ENCODE measurements at places on chromosomes 3 and 15. TPM values are rescaled to one million over a fixed set of nuclear protein-coding genes. Genes with fewer than 3 reads are reported as not detected.
A peak's percentile ranks its signal among the peaks of the same experiment; 100 is the strongest.

RTP4 gene
- 23.1 TPM for total RNA-seq

WDR49 gene
- 0.53 TPM for total RNA-seq

AHSG gene
- not detected for total RNA-seq

CHL1 gene
- total RNA-seq: not detected

ERC2 gene
- total RNA-seq: not detected

HIGD2B gene
- not detected for total RNA-seq

DNA sequence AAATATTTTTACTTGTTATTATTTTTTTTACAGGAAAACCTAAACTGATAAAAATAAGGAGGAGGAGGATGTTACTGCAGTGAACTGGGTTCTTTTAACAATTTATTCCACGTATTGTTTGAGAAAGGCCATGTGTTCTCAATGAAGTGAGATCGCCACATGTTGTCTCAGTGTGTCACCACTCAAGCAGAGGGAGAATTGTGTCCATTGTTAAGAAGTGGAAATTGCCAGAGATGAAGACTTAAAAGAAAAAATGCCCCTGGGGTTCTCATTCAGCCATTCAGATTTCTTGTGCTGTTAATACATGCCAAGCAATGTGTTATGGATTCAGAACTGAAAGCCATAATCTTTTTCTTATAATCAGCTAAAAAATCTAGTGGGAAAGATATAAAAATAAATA is 297.1 kb downstream of the NSUN3 start:
- H3K36me3 ChIP-seq: no peaks in the 10 kb centered on the region
- no peak overlapping the region for H3K4me3 ChIP-seq
- DNase-seq: no peak
- H3K27me3 ChIP-seq: no peaks in the 10 kb centered on the region
- H3K27ac ChIP-seq: no peak overlapping the region
- H3K4me1 ChIP-seq: no peaks in the 10 kb centered on the region

GRCh38 chr3:122690096-122690495 is 9.5 kb downstream of the PARP14 start:
- DNase-seq: no peak
- no peak overlapping the region for H3K4me3 ChIP-seq
- H3K4me1 ChIP-seq: peaks cover 7% of the 10 kb centered on the region
- H3K27me3 ChIP-seq: no peaks in the 10 kb centered on the region
- no peak overlapping the region for H3K27ac ChIP-seq

GRCh38 chr15:66749841-66750575 is 48.0 kb downstream of the SMAD6 start:
- no peak overlapping the region for H3K27ac ChIP-seq
- H3K4me3 ChIP-seq: no peak overlapping the region

DNA sequence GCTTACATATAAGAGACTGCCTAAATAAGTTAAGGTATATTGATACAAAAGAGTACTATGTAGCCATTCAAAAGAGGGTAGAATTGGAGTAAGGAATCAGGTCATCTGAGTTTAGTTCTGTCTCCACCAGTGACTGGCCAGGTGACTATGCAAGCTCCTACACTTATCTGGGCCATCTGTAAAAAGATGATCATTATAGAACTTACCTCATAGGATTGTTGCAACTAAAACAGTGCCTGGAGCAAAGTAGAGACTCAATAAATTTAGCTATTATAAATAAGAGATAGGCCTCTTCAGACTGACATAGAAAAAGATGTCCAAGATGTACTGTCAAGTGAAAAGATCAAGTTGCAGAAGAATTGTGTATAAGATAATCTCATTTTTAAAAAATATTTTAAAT is 1.7 kb upstream of the ATP8B4 start:
- no peak overlapping the region for H3K27ac ChIP-seq
- H3K27me3 ChIP-seq: no peaks in the 10 kb centered on the region
- no peak overlapping the region for H3K4me3 ChIP-seq
- DNase-seq: no peak

GRCh38 chr15:93859176-93859575 is 372.2 kb upstream of the MCTP2 start:
- DNase-seq: no peak
- no peak overlapping the region for H3K27ac ChIP-seq
- no peaks in the 10 kb centered on the region for H3K36me3 ChIP-seq
- H3K27me3 ChIP-seq: no peaks in the 10 kb centered on the region
- H3K4me3 ChIP-seq: no peak overlapping the region

DNA sequence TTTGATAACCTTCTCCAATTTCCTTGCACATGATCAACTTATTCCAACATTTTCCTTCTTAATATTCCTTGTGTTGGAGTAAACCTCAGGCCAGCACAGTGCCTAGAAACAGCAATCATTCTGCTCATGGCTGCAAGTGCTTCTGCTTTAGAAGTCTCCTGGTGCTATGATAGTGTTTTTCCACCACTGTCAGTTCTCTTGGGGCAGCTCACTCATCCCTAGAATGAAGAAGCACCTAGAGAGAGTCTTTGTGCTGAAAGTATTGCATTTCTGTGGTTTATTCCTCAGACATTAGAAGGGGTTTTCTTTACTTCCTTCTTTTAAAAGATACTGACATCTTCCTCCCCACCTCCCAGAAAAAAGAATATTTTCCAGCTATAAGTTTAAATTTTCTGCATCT is 183.5 kb downstream of the RYR3 start:
- no peak for DNase-seq

DNA sequence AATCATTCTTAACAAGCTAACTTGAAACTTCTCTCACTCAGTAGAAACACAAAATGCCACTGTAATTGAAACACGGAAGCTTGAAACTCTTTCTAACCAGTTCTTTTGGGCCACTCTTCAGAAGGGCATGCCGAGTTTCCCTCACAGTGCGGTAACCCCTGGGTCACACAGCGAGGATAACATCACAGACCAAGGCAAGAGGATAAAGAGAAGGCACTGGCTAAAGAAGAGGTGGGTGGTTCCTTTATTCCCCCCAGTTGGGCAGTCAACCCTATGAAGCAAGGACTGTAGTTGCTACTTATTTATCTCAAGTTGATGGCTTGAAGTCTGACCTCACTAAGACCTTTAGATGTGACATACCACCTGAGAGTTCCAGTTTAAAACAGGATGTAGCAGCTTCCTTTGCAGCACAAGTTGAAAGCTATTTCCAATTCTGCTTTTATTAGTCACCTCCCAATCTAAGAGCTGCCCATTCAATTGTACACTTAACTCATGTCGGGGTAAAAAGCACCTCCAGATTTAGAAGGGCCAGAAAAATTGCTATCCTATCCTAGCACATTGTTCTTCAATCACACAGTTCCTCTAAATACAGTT is 272.4 kb downstream of the TIGIT start:
- DNase-seq: no peak
- no peaks in the 10 kb centered on the region for H3K4me1 ChIP-seq
- no peak overlapping the region for H3K4me3 ChIP-seq

DNA sequence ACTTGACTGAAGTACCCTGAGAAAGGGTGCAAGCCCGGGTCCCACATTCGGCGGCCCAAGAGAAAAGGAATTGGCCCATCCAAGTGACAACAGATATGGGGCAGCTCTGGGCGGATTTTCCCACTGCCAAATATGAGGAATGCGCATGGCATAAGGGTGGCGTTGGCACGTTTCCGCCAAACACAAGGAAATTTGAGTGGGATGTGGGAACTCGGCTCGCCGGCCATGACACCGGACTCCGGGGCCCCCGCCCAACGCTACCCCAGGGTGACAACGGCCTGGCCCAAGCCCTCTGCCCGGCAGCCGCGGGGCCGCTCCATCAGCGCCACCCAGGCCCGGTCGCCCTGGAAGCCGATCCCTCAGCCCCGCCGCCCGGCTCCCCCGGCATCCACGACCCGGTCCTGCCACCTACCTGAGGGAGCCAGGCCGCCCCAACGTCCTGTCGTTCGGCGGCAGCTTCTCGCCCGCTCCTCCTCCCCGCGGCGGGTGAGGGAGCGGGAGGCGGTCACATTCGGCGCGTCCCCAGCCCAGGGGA is 449 bp downstream of the RAF1 start:
- H3K4me3 ChIP-seq: peak overlapping the region; percentile 78
- H3K27ac ChIP-seq: peak overlapping the region; percentile 95
- H3K36me3 ChIP-seq: peaks cover 9% of the 10 kb centered on the region
- no peak for DNase-seq
- peaks cover 20% of the 10 kb centered on the region for H3K4me1 ChIP-seq
- no peaks in the 10 kb centered on the region for H3K27me3 ChIP-seq

- no peaks in the 10 kb centered on the region for H3K27me3 ChIP-seq
- no peaks in the 10 kb centered on the region for H3K4me1 ChIP-seq
- no peak overlapping the region for H3K27ac ChIP-seq
- no peaks in the 10 kb centered on the region for H3K36me3 ChIP-seq
- H3K4me3 ChIP-seq: no peak overlapping the region
Measured at GRCh38 chr3:37197810-37198371, 23.5 kb upstream of the LRRFIP2 start.

DNA sequence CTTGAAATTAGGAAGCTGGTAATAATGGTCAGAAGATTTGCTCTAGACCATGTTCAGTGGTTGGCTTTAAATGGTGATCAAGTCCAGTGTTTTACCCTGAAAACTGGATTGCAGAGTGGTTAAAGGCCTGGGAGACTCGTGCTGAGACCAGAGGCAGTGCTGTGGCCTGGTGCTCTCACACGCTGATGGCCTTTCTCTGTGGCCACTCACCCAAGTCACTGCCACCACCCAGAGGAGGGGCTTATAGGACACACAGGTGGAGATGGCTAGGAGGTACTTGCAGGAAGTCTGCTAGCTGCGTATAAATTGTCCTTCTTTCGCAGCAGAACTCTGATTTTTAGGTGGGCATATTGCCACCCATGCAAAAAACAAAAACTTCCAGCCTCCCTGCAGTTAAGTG is 6.2 kb upstream of the EHD4 start:
- no peaks in the 10 kb centered on the region for H3K36me3 ChIP-seq
- H3K4me3 ChIP-seq: no peak overlapping the region
- no peaks in the 10 kb centered on the region for H3K27me3 ChIP-seq
- H3K4me1 ChIP-seq: no peaks in the 10 kb centered on the region
- DNase-seq: no peak
- H3K27ac ChIP-seq: no peak overlapping the region

GRCh38 chr3:14507757-14508504 is 32.2 kb downstream of the GRIP2 start:
- no peak overlapping the region for H3K27ac ChIP-seq
- H3K4me3 ChIP-seq: no peak overlapping the region
- no peak for DNase-seq
- H3K4me1 ChIP-seq: no peaks in the 10 kb centered on the region
- no peaks in the 10 kb centered on the region for H3K36me3 ChIP-seq

Measured in naive thymus-derived CD4-positive, alpha-beta T cell (primary cell).